ENCODE measurements at places on chromosomes 13 and 19.
A peak's percentile ranks its signal among the peaks of the same experiment; 100 is the strongest.

GRCh38 chr19:39406656-39407409 is at the start of gene ZFP36:
Gene ZFP36 (plus strand): TSS chr19:39406847. CDS start chr19:39406905, 58 bp downstream.
- peaks cover 20% of the 10 kb centered on the region for H3K36me3 ChIP-seq
- peak within 1 kb of the TSS; percentile 100 for H3K27ac ChIP-seq
- peak; percentile 99 for DNase-seq
- no peaks in the 10 kb centered on the region for H3K27me3 ChIP-seq
- H3K4me3 ChIP-seq, result peak within 1 kb of the TSS; percentile 92

DNA sequence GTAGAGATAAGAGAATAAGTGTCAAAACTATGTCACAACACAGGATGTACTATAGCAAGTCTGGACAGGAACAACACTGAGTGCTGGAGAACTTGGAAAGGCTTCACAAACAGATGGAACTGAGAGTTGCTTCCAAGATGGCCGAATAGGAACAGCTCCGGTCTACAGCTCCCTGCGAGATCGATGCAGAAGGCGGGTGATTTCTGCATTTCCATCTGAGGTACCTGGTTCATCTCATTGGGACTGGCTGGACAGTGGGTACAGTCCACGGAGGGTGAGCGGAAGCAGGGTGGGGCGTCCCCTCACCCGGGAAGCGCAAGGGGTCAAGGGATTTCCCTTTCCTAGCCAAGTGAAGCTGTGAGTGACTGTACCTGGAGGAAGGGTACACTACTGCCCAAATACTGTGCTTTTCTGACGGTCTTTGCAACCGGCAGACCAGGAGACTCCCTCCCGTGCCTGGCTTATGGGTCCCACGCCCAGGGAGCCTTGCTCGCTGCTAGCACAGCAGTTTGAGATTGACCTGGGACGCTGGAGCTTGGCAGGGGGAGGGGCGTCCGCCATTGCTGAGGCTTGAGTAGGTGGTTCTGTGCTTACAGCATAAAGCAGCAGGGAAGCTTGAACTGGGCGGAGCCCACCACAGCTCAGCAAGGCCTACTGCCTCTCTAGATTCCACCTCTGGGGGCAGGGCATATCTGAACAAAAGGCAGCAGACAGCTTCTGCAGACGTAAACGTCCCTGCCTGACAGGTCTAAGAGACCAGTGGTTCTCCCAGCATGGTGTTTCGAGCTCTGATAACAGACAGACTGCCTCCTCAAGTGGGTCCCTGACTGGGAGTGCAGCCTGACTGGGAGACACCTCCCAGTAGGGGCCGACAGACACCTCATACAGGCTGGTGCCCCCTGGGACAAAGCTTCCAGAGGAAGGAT is 46.0 kb downstream of the USP12 start:
- no peaks in the 10 kb centered on the region for H3K27me3 ChIP-seq
- H3K36me3 ChIP-seq, result no peaks in the 10 kb centered on the region
- peaks cover 78% of the 10 kb centered on the region for H3K4me1 ChIP-seq
- no peak overlapping the region for H3K4me3 ChIP-seq
- no peak overlapping the region for H3K27ac ChIP-seq

DNA sequence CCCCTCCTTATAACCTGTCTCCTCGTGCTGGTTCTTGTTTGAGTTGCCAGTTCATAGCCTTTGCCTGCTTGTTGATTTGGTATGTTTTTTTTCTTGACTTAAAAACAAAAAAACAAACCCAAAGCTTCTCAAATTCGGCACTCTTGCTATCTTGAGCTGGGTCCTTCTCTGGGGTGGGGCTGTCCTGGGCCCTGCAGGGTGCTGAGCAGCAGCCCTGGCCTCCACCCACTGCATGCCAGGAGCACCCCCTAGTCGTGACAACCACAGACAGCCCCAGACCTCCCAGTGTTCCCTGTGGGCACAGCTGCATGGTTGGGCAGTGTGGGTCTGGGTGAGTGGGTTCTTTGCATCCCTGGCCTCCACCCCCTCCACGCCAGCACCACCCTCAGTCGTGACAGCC is 27.8 kb downstream of the KDM4B start:
- peaks cover 38% of the 10 kb centered on the region for H3K36me3 ChIP-seq
- H3K27ac ChIP-seq, result no peak overlapping the region
- peaks cover 10% of the 10 kb centered on the region for H3K4me1 ChIP-seq
- H3K4me3 ChIP-seq, result no peak overlapping the region
- H3K27me3 ChIP-seq, result no peaks in the 10 kb centered on the region
- DNase-seq, result no peak

GRCh38 chr19:51139299-51140014 is 2.6 kb upstream of the SIGLEC7 start:
- H3K4me3 ChIP-seq, result no peak overlapping the region
- DNase-seq, result no peak
- no peaks in the 10 kb centered on the region for H3K27me3 ChIP-seq
- no peaks in the 10 kb centered on the region for H3K36me3 ChIP-seq
- no peaks in the 10 kb centered on the region for H3K4me1 ChIP-seq
- peak overlapping the region; percentile 49 for H3K27ac ChIP-seq

DNA sequence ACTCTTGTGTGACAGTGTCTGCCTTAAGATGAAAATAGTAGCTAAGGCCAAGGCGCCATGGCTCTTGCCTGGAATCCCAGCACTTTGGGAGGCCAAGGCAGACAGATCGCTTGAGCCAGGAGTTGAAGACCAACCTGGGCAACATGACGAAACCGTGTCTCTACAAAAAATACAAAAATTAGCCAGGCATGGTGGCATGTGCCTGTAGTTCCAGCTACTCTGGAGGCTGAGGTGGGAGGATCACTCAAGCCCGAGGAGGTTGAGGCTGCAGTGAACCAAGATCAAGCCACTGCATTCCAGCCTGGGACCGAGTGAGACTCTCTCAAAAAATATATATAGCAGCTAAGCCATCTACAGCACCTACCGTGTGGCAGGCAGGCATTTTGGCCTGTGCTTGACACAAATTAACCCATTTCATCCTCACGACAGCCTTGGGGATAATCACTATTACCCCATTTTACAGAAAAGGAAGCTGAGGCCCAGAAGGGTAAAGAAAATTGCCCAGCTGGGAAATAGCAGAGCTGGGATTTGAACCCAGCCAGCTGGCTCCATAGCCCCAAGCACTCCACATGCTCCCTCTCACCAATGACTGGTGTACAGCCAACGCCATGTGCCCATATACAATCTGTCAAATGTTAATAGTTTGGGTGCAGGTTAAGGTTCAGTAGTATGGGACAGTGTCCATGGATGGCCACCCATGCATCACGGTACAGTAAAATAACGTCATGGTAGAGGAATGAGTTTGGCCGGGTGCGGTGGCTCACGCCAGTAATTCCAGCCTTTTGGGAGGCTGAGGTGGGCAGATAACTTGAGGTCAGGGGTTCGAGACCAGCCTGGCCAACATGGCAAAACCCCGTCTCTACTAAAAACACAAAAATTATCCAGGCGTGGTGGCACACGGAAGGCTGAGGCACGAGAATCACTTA is 3.1 kb downstream of the SLC1A5 start:
- H3K4me1 ChIP-seq, result peaks cover 57% of the 10 kb centered on the region
- no peaks in the 10 kb centered on the region for H3K27me3 ChIP-seq
- peak overlapping the region; percentile 88 for H3K27ac ChIP-seq
- H3K36me3 ChIP-seq, result peaks cover 42% of the 10 kb centered on the region
- H3K4me3 ChIP-seq, result peak overlapping the region; percentile 90

DNA sequence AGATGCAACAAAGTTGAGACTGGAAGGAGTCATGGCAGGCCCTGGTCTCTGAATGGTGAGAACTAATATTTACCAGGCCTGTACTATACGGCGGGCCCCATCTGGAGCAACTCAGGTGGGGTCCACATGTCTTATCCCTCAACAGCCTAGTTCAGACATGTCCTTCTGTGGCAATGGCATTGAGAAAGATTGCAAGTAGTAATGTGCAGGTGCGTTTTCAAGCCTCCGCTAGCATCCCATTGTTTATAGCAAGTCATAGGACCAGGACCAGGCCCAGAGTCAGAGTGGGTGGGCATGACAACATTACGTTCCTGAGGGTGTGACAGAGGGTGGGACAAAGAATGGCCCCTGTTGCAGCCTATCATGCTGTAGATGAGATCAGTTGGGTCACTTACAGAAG is 541.1 kb downstream of the EFNB2 start:
- no peaks in the 10 kb centered on the region for H3K36me3 ChIP-seq
- no peaks in the 10 kb centered on the region for H3K27me3 ChIP-seq
- peak; percentile 80 for DNase-seq
- H3K4me1 ChIP-seq, result no peaks in the 10 kb centered on the region
- no peak overlapping the region for H3K27ac ChIP-seq

DNA sequence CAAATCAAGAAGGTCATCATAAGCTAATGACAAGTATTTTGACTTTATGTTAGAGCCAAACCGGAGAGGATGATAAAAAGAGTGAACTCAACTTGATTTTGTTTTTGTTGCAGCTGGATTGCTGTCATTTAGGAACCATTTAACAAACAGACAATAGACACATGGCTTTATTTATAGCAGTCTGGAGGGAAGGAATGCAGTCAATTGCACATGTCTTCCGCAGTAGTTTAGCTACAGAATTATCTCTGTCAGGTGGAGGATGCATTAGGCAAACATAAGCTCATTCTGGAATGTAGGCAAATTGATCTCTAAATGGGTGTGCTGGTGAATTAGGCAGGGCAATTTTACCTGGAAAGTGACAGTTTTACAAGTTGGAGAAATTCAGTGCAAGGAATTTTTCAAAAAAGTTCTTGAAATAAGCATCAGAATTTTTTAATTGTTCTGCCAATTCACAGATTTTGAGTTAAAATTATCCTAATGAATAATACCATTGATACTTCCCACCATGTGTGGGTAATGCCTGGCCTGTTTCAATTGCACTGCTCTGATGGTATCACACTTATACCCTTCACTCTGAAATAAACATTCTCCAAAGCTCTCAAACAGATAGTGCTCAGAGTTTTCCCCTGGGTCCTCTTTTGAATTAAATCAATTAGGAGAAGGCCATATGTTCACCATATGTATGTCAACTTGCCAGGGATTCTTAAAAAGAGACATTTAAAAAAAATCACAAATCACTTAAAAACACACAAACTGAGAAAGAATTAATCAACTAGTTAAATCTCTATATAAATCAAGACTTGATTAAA is 318.3 kb downstream of the NDFIP2 start:
- DNase-seq, result no peak
- H3K27me3 ChIP-seq, result no peaks in the 10 kb centered on the region
- H3K4me3 ChIP-seq, result no peak overlapping the region
- H3K36me3 ChIP-seq, result no peaks in the 10 kb centered on the region

DNA sequence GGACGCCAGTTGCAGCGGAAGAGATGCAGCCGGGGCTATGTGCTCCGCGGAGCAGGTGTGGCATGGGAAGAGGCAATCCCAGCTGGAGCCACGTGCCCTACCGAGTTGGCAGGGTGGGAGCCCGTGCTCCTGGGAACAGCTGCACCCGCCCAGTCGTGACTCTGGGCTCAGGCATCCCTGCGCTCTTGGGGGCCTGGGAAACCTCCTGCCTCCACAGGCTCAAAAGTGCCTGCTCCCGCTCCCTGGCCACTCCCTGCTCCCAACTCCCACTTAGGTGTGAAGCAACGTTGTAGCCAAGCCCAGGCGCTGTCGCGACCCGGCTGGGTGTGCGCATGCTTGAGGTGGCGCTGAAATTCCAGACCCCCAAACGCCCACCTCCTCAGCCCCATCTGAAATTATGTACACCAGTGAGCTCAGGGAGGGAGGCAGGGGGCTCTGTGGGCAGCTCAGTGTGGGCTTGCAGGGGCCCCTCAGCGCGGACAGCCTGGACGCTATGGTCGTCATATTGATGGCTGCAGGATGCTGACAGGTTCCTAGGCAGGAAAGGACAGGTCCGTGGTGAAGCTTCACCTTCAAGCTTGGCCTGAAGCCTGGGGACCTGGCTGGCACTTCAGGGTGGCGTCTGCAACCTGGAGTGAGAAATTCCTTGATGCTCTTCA is 429.9 kb downstream of the SLITRK1 start:
- no peak overlapping the region for H3K4me3 ChIP-seq
- no peaks in the 10 kb centered on the region for H3K27me3 ChIP-seq
- DNase-seq, result no peak
- H3K27ac ChIP-seq, result no peak overlapping the region

- no peaks in the 10 kb centered on the region for H3K36me3 ChIP-seq
- H3K4me3 ChIP-seq, result no peak overlapping the region
- DNase-seq, result no peak
- H3K27me3 ChIP-seq, result no peaks in the 10 kb centered on the region
- peaks cover 16% of the 10 kb centered on the region for H3K4me1 ChIP-seq
Observed at GRCh38 chr13:108924134-108924533, 294.7 kb downstream of the MYO16 start.

- no peak for DNase-seq
- H3K27ac ChIP-seq, result no peak overlapping the region
- H3K4me1 ChIP-seq, result no peaks in the 10 kb centered on the region
- H3K36me3 ChIP-seq, result no peaks in the 10 kb centered on the region
- no peaks in the 10 kb centered on the region for H3K27me3 ChIP-seq
- H3K4me3 ChIP-seq, result no peak overlapping the region
Observed at GRCh38 chr13:96848286-96848685, 146.0 kb downstream of the OXGR1 start.

GRCh38 chr13:46232281-46232680 is 20.6 kb downstream of the LRRC63 start:
- no peak overlapping the region for H3K27ac ChIP-seq
- H3K4me3 ChIP-seq, result no peak overlapping the region
- DNase-seq, result no peak
- H3K36me3 ChIP-seq, result no peaks in the 10 kb centered on the region

- H3K4me1 ChIP-seq, result no peaks in the 10 kb centered on the region
- H3K36me3 ChIP-seq, result no peaks in the 10 kb centered on the region
- H3K27me3 ChIP-seq, result no peaks in the 10 kb centered on the region
- no peak overlapping the region for H3K4me3 ChIP-seq
- no peak for DNase-seq
Observed at GRCh38 chr13:102141625-102142472, 260.0 kb downstream of the FGF14 start.

GRCh38 chr19:47075941-47076340 is 27.5 kb upstream of the TMEM160 start:
- peaks cover 6% of the 10 kb centered on the region for H3K4me1 ChIP-seq
- no peak for DNase-seq
- no peak overlapping the region for H3K27ac ChIP-seq
- no peak overlapping the region for H3K4me3 ChIP-seq
- H3K27me3 ChIP-seq, result no peaks in the 10 kb centered on the region

DNA sequence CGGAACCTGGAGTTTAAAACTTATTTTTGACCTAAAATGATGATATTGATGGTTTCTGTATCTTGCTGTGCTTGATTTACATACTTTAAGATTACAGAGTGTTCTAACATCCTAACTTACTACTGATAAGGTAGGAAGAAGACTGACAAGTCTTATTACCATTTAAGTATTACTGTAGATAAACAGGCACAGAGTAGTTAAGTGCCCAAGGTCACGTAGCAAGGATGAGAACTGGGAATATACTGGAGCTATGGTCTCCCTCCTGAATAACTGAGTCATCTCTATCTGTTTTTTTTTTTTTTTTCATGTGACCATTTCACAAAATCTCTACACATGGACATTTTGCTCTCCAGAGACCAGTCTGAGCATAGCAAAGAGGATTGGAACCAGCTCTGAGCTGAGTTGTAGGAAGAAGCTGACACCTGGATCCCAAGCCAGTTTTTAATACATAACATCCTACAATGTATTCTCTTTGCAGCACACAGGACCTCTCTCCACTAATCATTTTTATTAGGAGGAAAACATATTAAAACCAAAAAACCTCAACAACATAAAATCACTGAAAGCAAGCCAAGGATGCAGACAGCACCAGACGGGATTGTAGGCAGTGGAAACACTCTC is 173.5 kb downstream of the DNAJC15 start:
- H3K4me3 ChIP-seq, result no peak overlapping the region
- no peaks in the 10 kb centered on the region for H3K27me3 ChIP-seq
- no peaks in the 10 kb centered on the region for H3K36me3 ChIP-seq
- H3K4me1 ChIP-seq, result no peaks in the 10 kb centered on the region

GRCh38 chr13:112877976-112878955 is 90.7 kb upstream of the MCF2L start:
- no peaks in the 10 kb centered on the region for H3K27me3 ChIP-seq
- H3K36me3 ChIP-seq, result peaks cover 76% of the 10 kb centered on the region
- H3K27ac ChIP-seq, result no peak overlapping the region
- H3K4me3 ChIP-seq, result no peak overlapping the region
- H3K4me1 ChIP-seq, result peaks cover 9% of the 10 kb centered on the region

Data from esophagus muscularis mucosa (tissue), 4 donors.